ENCODE measurements at places on chromosomes 7 and 10. TPM values are rescaled to one million over a fixed set of nuclear protein-coding genes. Genes with fewer than 3 reads are reported as not detected.

DNA sequence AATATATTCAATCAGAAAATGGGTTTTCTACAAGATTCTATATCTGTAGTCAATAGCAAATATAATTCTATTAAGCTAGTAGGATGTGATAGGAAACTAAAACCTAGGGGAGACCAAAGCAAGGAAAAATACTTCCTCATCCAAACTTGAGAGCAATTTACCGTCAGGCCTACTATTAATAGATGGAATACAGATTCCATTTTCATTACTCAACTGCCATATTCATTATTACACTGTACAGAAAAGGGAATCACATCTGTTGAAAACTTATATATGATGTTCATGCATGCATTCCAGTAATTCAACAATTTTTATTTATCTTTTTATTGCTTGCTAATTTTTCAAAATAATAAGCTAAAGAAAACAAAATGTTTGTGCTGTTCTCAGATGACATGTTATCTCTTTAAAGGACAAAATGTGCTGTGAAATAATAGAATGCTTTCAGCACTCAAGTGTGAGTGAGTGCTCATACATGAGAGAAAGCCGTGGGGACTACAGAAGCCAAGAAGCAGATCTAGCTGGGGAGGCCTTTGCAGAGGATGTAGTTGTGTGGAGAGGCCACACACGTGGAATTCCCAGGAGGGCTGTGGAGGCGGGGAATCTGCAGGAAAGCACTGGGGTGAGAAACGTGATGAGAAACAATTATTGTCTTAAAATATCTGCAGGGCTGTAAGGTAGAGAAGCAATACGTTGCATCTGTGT, 110.0 kb downstream of the EGFR start:
- H3K4me3 ChIP-seq = no peak overlapping the region
- peak overlapping the region; percentile 77 for H3K27ac ChIP-seq
- H3K4me1 ChIP-seq = peaks cover 72% of the 10 kb centered on the region
- no peaks in the 10 kb centered on the region for H3K27me3 ChIP-seq

- no peak for DNase-seq
- no peak overlapping the region for H3K27ac ChIP-seq
- no peaks in the 10 kb centered on the region for H3K36me3 ChIP-seq
- no peak overlapping the region for H3K4me3 ChIP-seq
- no peaks in the 10 kb centered on the region for H3K27me3 ChIP-seq
Measured at GRCh38 chr10:89129911-89130310, 77.2 kb downstream of the CH25H start.

- no peak for DNase-seq
- no peak overlapping the region for H3K4me3 ChIP-seq
- no peaks in the 10 kb centered on the region for H3K27me3 ChIP-seq
- H3K36me3 ChIP-seq = no peaks in the 10 kb centered on the region
- H3K27ac ChIP-seq = no peak overlapping the region
Measured at GRCh38 chr7:4650433-4651047, 31.6 kb upstream of the FOXK1 start.

DNA sequence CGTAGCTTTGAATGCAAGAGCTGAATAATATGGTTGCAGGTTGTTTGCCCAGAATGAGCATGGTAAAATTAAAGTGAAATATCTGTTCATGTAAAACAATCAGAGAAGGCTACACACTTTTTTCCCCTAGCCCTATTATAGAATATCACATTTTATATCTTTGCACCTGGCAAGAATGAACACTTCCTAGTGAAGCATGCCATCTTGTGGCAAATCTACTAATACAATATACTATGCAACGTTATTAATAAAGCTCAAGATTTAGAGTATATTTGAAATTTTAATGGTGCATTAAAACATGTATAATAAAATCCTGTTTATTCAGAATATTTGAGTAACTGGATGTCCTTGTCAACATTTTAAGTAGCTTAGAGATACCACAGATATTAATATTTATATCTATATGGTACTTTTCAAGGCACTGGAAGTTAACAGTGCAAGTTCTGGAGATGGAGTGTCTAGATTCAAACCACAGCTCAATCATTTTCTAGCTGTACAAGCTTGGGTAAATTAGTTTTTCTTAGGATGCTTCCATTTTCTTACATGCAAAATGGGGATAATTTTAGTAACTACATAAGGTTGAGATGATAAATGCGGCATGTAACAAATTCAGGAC, 643.1 kb upstream of the SEMA3D start:
- no peaks in the 10 kb centered on the region for H3K27me3 ChIP-seq
- no peak for DNase-seq
- H3K4me3 ChIP-seq = no peak overlapping the region
- no peak overlapping the region for H3K27ac ChIP-seq
- H3K4me1 ChIP-seq = no peaks in the 10 kb centered on the region

NKX2-3 gene
- not detected for total RNA-seq

GRCh38 chr7:2104107-2104710, 128.5 kb downstream of the MAD1L1 start:
- H3K36me3 ChIP-seq = no peaks in the 10 kb centered on the region
- no peak for DNase-seq
- no peak overlapping the region for H3K27ac ChIP-seq
- peaks cover 17% of the 10 kb centered on the region for H3K4me1 ChIP-seq
- H3K4me3 ChIP-seq = no peak overlapping the region

- H3K36me3 ChIP-seq = no peaks in the 10 kb centered on the region
- no peaks in the 10 kb centered on the region for H3K27me3 ChIP-seq
- H3K27ac ChIP-seq = no peak overlapping the region
- DNase-seq = no peak
- H3K4me3 ChIP-seq = no peak overlapping the region
Measured at GRCh38 chr10:66931340-66931948, 5.6 kb downstream of the LRRTM3 start.

DNA sequence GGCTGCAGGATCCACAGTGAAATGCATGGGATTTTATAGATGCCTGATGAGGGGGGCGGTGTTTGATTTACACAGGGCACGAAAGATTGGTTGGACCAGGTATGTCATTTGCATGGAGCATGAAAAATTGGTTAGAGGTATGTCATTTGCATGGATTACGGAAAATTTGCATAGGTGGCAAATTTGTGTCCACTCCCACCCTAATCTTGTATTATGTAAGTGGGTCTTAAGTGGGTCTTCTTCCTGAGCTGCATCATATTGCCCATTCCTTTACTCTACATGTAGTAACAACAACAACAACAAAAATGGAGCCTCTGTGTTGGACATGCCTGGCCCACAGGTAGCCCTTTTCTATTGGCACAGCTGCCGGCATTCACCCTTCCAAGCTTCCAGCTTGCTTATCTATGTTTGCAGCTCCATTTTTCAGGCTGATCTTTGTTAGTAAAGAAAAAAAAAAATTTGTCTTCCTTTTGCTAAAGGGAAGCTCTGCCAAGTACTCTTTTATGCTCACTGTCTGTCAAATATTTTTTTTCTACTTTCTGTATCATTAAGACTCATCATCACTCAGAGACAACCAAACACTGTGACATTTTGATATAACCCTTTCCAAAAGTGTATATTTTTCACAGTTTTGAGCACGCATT, 10.3 kb upstream of the ZNF273 start:
- no peak overlapping the region for H3K27ac ChIP-seq
- H3K36me3 ChIP-seq = no peaks in the 10 kb centered on the region
- DNase-seq = no peak
- H3K4me3 ChIP-seq = no peak overlapping the region

DNA sequence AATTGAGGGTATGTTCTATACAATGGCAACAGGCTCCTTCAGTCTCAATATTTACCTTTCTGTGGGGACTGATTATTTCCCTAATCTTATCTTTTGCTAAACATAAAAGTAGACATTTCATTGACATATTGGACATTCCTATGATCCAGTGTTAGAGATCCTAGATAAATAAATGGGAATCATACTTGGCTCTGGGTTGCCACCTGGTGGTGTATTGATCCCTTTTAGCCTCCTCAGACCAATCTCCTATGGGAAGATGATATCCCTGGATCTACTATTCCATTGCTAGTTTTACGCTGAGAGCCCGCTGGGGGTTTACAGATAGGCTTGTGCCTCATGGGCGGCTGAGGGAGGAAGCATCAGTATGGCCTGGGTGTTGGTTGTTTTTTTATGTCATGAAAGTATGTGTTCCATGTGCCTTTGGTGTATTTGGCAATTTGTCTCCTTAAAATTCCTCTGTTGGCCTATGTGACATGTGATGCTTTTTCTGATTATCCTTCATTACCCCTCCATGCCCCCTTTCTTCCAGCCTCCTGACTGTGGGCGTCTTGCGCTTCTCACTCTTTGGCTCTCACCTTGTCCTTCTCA, 18.8 kb downstream of the CELF2 start:
- no peaks in the 10 kb centered on the region for H3K36me3 ChIP-seq
- H3K27ac ChIP-seq = no peak overlapping the region
- DNase-seq = peak; percentile 22

CNTNAP2 gene
- not detected for total RNA-seq

DNA sequence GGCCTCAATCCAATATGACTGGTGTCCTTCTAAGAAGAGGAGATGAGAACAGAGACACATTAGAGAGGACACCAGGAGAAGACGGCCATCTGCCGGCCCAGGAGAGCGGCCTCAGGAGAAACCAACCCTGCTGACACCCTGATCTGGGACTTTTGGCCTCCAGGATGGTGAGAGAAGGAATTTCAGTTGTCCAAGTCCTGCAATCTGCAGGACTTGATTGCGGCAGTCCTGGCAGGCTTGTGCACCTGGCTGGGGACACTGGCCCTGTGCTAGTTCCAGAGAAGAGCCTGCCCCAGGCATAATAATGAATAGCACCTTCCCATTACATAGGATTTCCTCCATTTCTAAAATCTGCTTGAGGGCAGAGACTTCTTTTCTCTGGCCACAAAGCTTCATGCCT, 409.9 kb upstream of the SHH start:
- H3K27ac ChIP-seq = no peak overlapping the region
- no peaks in the 10 kb centered on the region for H3K36me3 ChIP-seq
- no peak overlapping the region for H3K4me3 ChIP-seq
- no peaks in the 10 kb centered on the region for H3K4me1 ChIP-seq
- DNase-seq = no peak

DNA sequence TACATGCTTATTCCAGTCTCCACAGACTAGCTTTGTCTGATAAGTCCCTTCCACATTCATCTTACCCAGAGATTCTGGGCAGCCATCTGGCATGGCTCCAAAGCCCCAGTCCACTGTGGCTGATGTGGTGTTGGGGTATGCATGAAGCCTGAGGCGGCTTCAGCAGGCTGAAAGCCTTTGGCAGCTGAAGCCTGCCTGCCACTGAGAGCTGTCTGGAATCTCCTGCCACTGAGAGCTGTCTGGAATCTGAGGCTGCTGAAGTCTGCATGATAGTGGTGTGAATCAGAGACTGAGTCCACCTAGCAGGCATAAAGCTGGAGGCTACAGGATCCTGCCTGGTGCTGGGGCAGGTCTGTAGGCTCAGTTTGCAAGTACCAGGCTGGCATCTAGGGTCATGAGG, 87.1 kb downstream of the DYNC1I1 start:
- H3K36me3 ChIP-seq = no peaks in the 10 kb centered on the region
- H3K4me1 ChIP-seq = peaks cover 36% of the 10 kb centered on the region
- H3K4me3 ChIP-seq = no peak overlapping the region
- DNase-seq = peak; percentile 85
- no peaks in the 10 kb centered on the region for H3K27me3 ChIP-seq

ASB4 gene
- not detected for total RNA-seq

DNA sequence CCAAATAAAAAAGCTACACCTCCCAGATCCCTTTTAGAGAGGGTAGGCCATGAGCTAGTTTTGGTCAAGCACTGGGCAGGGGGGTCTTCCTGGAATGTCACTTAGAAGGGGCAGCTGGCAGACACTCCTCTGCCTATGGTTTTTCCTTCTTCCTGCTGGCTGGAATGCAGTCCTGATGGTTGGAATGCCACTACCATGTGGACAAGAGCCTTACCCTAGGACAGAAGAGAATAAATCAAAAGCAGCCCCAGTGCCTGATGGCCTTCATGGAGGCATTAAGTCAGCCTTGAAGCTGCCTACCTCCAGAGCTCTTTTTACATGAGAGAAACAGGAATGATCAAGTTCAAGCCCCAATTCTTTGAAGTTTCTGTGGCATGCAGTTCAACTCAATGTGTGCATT, 43.5 kb upstream of the SORBS1 start:
- H3K4me1 ChIP-seq = no peaks in the 10 kb centered on the region
- H3K36me3 ChIP-seq = peaks cover 17% of the 10 kb centered on the region
- no peak overlapping the region for H3K4me3 ChIP-seq

DNA sequence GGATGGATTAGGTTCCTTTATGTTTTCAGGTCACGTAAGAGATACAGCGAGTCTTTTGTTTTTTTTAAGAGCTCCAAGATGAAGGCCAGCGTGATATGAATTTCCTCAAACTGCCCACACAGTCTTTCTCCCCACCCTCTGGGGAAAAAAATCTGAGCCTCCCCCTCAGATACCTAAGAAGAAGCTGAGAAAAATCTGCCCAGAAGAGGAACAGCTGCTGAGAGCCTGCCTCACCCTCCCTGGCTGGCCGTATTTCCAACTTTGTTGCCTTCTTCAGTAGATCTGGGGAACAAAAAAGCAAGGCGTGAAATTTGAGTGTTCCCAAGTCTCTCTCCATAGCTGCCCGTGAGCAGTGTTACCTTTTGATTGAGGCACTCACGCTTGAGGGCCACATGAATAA, 208.1 kb downstream of the KIAA1217 start:
- no peaks in the 10 kb centered on the region for H3K4me1 ChIP-seq
- H3K27me3 ChIP-seq = no peaks in the 10 kb centered on the region
- no peak overlapping the region for H3K27ac ChIP-seq
- H3K4me3 ChIP-seq = no peak overlapping the region
- no peak for DNase-seq

GRCh38 chr7:130982651-130983050, 248.6 kb upstream of the KLF14 start:
- DNase-seq = no peak
- no peaks in the 10 kb centered on the region for H3K36me3 ChIP-seq
- no peaks in the 10 kb centered on the region for H3K4me1 ChIP-seq
- no peak overlapping the region for H3K27ac ChIP-seq
- no peaks in the 10 kb centered on the region for H3K27me3 ChIP-seq

DNA sequence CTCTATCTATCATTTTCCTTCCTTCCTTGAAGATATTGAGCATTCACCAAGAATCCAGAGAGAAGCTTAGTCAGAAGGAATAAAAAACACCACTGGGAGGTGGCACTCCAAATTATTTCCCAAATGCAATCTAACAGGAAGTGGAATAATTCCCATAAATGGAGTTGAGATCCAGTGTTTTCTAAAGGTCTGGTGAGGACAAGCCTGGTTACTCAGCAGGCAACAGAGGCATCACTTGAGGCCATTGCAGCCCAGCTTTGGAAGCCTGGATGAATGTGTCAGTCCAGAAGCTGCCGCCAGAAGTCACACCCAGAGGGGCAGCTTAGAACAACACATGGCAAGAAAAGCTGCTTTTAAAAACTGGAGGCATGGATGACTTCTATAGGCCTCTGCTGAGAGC, 288.9 kb upstream of the KLF6 start:
- H3K4me3 ChIP-seq = no peak overlapping the region
- no peak overlapping the region for H3K27ac ChIP-seq
- no peaks in the 10 kb centered on the region for H3K27me3 ChIP-seq
- no peaks in the 10 kb centered on the region for H3K36me3 ChIP-seq
- DNase-seq = no peak

GRCh38 chr7:129017933-129018538, 36.9 kb downstream of the TNPO3 start:
- peaks cover 55% of the 10 kb centered on the region for H3K36me3 ChIP-seq
- H3K27me3 ChIP-seq = no peaks in the 10 kb centered on the region

All from SJSA1 (cell line).